ENCODE measurements at places on chromosomes 2 and 18. TPM values are rescaled to one million over a fixed set of nuclear protein-coding genes. Genes with fewer than 3 reads are reported as not detected.

CNPPD1 gene
- 27.0 TPM for total RNA-seq

DNA sequence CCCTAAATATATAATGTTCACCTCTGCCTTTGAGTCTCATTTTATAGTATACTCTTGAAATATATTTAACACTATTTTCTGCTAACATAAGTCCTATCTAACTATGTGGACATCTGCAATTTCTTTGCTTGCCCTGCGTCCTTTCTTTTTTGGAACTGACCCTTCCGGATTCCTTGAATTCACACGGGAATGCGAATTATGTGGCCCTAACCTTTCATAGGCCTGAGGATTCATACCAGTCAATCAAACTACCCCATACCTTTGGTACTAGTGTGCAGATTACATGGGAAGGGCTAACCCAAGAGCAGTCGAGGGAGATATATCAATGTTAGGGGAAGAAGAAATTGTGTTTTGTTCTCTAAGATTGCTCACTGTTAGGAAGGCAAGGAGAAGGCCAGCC is 56.4 kb downstream of the NRXN1 start:
- no peak overlapping the region for H3K27ac ChIP-seq
- H3K4me3 ChIP-seq, result no peak overlapping the region
- no peaks in the 10 kb centered on the region for H3K27me3 ChIP-seq
- no peak for DNase-seq

DNA sequence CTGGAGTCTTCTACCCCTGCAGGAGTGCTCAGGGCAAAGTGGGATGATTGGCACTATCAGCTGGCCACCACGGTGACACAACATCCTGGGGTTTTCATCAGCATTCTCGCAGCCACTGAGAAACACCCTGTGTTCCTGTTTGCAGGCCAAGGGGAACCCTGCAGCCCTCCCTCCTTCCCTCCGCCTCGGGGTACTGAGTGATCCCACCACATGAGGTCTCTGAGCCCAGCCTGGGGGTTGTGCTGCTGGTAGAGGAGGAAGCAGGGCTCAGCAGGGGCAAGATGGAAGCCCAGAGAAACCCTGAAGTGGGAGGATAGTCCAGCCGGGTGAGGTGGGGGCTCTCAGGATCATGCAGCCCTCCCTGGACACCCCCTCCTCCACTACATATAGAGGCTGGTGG is at the start of gene OXER1:
Gene OXER1, minus strand, starts transcription at position 40 of the 400 bp plus-strand sequence. CDS start 73 bp downstream, outside the sequence.
- H3K27ac ChIP-seq, result no peak within 1 kb of the TSS
- no peaks in the 10 kb centered on the region for H3K4me1 ChIP-seq
- no peak within 1 kb of the TSS for H3K4me3 ChIP-seq
- no peaks in the 10 kb centered on the region for H3K36me3 ChIP-seq
- no peaks in the 10 kb centered on the region for H3K27me3 ChIP-seq

KLHL30 gene
- not detected for total RNA-seq

GRCh38 chr2:110827511-110827910 is 95.1 kb downstream of the ACOXL start:
- H3K27me3 ChIP-seq, result peaks cover 12% of the 10 kb centered on the region
- no peak overlapping the region for H3K4me3 ChIP-seq
- H3K27ac ChIP-seq, result no peak overlapping the region
- peaks cover 2% of the 10 kb centered on the region for H3K36me3 ChIP-seq
- DNase-seq, result no peak
- peaks cover 4% of the 10 kb centered on the region for H3K4me1 ChIP-seq

DNA sequence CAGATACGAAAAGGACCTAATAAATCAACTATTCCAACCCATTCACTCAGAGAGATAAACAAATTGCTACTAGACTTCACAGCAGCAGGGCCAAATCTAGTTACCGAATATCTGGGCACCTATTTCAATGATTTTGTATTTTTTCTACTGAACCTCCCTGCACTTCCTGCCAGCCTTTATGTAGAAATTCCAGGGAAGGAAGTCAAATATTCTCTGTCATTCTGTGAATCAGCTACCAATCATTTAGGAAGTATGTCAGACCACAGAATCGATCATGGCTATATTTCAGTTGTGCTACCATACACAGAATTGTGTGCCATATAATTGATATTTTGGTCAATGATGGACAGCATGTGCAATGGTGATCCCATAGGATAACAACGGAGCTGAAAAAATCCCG is 109.6 kb upstream of the SPOPL start:
- no peaks in the 10 kb centered on the region for H3K27me3 ChIP-seq
- H3K36me3 ChIP-seq, result no peaks in the 10 kb centered on the region
- no peak for DNase-seq
- H3K4me1 ChIP-seq, result no peaks in the 10 kb centered on the region
- no peak overlapping the region for H3K27ac ChIP-seq

DNA sequence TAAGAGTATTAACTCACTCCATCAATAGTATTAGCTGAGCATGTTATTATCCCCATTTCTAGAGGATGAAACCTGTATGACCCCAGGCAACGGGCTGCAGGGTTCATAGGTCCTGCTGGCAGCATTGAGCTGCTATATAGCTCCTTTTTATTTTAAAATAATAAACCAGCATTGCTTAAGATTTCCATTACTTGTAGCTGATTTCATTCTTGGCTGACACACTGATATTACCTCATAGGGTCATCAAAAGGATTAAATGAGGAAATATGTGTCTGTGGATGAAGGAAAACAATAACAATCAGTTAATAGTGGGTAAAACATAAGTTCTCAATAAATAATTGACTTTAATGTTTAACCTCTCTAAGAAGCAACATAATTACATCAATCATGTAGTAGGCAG is 48.3 kb upstream of the NRP2 start:
- peaks cover 15% of the 10 kb centered on the region for H3K4me1 ChIP-seq
- no peaks in the 10 kb centered on the region for H3K27me3 ChIP-seq
- no peak for DNase-seq
- no peaks in the 10 kb centered on the region for H3K36me3 ChIP-seq
- no peak overlapping the region for H3K4me3 ChIP-seq
- no peak overlapping the region for H3K27ac ChIP-seq

GRCh38 chr2:229438430-229439159 is 167.5 kb upstream of the PID1 start:
- no peak overlapping the region for H3K4me3 ChIP-seq
- H3K27me3 ChIP-seq, result peaks cover 7% of the 10 kb centered on the region
- no peak overlapping the region for H3K27ac ChIP-seq
- H3K4me1 ChIP-seq, result no peaks in the 10 kb centered on the region

SERPINB12 gene
- not detected for total RNA-seq

- no peaks in the 10 kb centered on the region for H3K36me3 ChIP-seq
- peaks cover 7% of the 10 kb centered on the region for H3K27me3 ChIP-seq
- H3K27ac ChIP-seq, result no peak overlapping the region
Observed at GRCh38 chr2:65358678-65359400, 73.6 kb downstream of the SPRED2 start.

DNA sequence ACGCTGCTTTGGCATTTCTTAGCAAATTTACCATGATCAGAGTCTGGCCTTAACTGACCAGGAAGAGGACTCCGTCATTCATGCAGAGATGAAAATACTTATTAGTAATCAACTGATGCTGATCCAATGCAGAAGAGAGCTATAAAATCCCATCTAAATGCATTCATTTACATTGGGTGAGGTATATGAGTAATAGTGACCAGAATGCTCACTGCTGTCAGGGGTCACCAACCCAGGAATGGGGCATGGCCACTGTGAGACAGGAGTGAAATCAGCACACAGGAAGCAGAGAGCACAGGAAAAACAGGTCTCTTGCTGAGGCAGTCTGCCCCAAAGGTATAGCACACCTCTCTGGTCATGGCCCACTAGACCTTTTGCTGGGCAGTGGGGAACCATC is 68.1 kb upstream of the TMEM247 start:
- H3K27ac ChIP-seq, result no peak overlapping the region
- H3K4me3 ChIP-seq, result no peak overlapping the region
- no peak for DNase-seq
- H3K4me1 ChIP-seq, result no peaks in the 10 kb centered on the region
- no peaks in the 10 kb centered on the region for H3K36me3 ChIP-seq

CNTNAP5 gene
- total RNA-seq, result not detected

CYP1B1 gene
- 2.5 TPM for total RNA-seq

- no peak for DNase-seq
- no peak overlapping the region for H3K4me3 ChIP-seq
- no peaks in the 10 kb centered on the region for H3K4me1 ChIP-seq
- no peaks in the 10 kb centered on the region for H3K36me3 ChIP-seq
- peaks cover 3% of the 10 kb centered on the region for H3K27me3 ChIP-seq
Observed at GRCh38 chr2:204591225-204591624, 46.0 kb downstream of the PARD3B start.

- H3K4me1 ChIP-seq, result peaks cover 2% of the 10 kb centered on the region
- no peaks in the 10 kb centered on the region for H3K36me3 ChIP-seq
- H3K4me3 ChIP-seq, result no peak overlapping the region
- no peak for DNase-seq
Observed at GRCh38 chr2:210199186-210199765, 26.0 kb downstream of the ACADL start.

DNA sequence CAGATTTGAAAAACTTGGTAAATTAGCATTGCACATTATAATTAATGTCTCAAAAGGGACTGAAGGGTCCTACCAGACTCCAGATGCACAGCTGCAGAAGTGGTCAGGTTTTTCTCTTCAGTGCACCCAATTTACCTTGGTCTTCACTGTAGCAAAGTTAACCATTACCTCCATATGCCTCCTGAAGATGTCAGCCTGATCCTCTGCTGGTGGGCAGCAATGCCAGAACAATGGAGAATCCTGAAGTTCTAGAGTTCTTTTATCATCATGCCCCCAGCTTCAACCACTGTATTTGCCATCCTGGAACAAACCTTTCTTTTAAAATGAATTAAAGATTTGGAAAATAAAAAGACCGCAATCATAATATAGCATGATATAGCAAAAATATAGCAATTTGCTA is 1774.8 kb upstream of the CELF4 start:
- no peak for DNase-seq
- no peaks in the 10 kb centered on the region for H3K4me1 ChIP-seq
- no peak overlapping the region for H3K27ac ChIP-seq
- H3K27me3 ChIP-seq, result no peaks in the 10 kb centered on the region

GRCh38 chr2:65031341-65032018 is 24.7 kb upstream of the CEP68 start:
- no peaks in the 10 kb centered on the region for H3K27me3 ChIP-seq
- no peak overlapping the region for H3K27ac ChIP-seq
- peak; percentile 18 for DNase-seq
- H3K4me1 ChIP-seq, result peaks cover 23% of the 10 kb centered on the region

GRCh38 chr2:159088906-159089305 is 120.5 kb downstream of the TANC1 start:
- H3K27ac ChIP-seq, result no peak overlapping the region
- H3K27me3 ChIP-seq, result no peaks in the 10 kb centered on the region
- no peaks in the 10 kb centered on the region for H3K36me3 ChIP-seq
- H3K4me1 ChIP-seq, result peaks cover 60% of the 10 kb centered on the region

- H3K36me3 ChIP-seq, result no peaks in the 10 kb centered on the region
- H3K27ac ChIP-seq, result no peak within 1 kb of the TSS
- peak; percentile 83 for DNase-seq
- H3K4me1 ChIP-seq, result peaks cover 8% of the 10 kb centered on the region
- H3K4me3 ChIP-seq, result peak within 1 kb of the TSS; percentile 72
- peaks cover 27% of the 10 kb centered on the region for H3K27me3 ChIP-seq
Observed at GRCh38 chr2:96116424-96116878, at the start of gene ADRA2B. Gene ADRA2B, minus strand, starts transcription at chr2:96116571. Its CDS starts 422 bp downstream, at chr2:96116149.

DNA sequence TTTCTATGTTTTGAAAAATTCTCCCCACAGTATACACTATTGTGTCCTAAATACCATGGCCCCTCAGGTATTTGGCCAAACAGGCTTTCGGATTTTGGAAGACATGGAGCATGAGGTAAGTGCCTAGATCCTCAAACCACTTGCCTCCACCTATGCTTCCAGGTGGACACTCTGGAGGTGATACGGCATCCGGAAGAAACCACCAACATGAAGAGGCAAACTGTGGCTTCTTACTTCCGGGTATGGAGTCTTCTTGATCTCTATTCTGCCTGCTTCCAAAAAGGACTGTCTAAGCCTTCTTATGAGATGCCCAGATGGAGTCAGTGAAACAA is 252.0 kb upstream of the SP5 start:
- H3K27me3 ChIP-seq, result no peaks in the 10 kb centered on the region
- DNase-seq, result no peak
- no peaks in the 10 kb centered on the region for H3K4me1 ChIP-seq

GRCh38 chr2:181643151-181643550 is 13.8 kb downstream of the CERKL start:
- DNase-seq, result no peak
- H3K27me3 ChIP-seq, result peaks cover 10% of the 10 kb centered on the region
- no peaks in the 10 kb centered on the region for H3K4me1 ChIP-seq

DNA sequence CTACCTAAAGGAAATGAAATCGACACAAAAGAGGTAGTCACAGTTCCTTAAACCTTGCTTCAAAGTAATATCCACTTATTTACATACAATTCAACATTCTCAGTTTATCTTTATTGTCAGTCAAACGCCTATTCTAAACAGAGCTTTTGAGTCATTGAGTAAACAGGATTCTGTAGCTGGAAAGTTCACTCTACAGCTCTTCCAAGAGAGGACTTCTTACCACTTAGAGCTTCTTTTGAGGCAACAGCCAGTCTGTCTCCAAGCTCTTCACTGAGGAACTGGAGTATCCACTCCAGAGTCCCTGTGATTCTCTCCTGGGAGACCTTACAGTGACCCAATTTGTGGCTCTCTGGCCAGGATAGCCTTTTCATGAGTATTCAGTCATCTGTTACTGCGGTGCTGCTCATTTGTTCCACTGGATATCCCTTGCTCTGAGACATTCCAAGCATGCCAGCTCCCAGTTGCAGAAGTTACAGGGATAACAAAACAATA is 210.9 kb upstream of the OSR1 start:
- peaks cover 15% of the 10 kb centered on the region for H3K27me3 ChIP-seq
- no peak overlapping the region for H3K4me3 ChIP-seq
- H3K27ac ChIP-seq, result no peak overlapping the region
- no peaks in the 10 kb centered on the region for H3K36me3 ChIP-seq
- DNase-seq, result no peak

UGT1A1 gene
- not detected for total RNA-seq

- no peak for DNase-seq
- H3K27me3 ChIP-seq, result peaks cover 20% of the 10 kb centered on the region
- H3K27ac ChIP-seq, result no peak overlapping the region
- no peak overlapping the region for H3K4me3 ChIP-seq
- H3K4me1 ChIP-seq, result no peaks in the 10 kb centered on the region
- no peaks in the 10 kb centered on the region for H3K36me3 ChIP-seq
Observed at GRCh38 chr18:32326450-32327308, 136.8 kb downstream of the MEP1B start.

DNA sequence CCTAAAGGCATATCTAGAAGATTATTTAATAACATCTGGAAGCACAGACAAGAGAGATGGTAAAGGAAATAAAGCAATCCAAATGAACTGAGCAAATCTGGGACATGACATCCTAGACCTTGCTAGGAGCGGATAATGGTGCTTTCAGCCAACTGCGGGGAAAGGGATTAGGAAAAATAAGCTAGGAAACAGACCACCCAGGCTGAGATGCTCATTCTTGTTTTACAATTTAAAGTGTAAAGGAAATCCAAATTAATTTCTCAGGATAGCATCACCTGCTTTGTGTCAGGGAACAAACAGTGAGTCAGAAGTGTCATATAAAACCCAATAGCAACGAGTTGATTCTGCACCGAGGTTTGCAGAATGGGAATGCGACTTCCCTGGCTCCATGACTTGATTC is 112.5 kb upstream of the CXCR4 start:
- no peak for DNase-seq
- H3K4me3 ChIP-seq, result no peak overlapping the region
- no peaks in the 10 kb centered on the region for H3K36me3 ChIP-seq
- no peaks in the 10 kb centered on the region for H3K27me3 ChIP-seq

All from activated naive CD4-positive, alpha-beta T cell treated with anti-CD3 and anti-CD28 coated beads for 36 hours (primary cell).